Renal cortical epithelial cell (primary cell): ENCODE measurements at places on chromosomes 7 and 10. TPM values are rescaled to one million over a fixed set of nuclear protein-coding genes. Genes with fewer than 3 reads are reported as not detected.

Gene FAS
- 95.0 and 123 TPM in 2 replicates for total RNA-seq

GRCh38 chr7:100975371-100975821, 6.0 kb downstream of the MUC12 start:
- no peak for DNase-seq

GRCh38 chr10:45278860-45279498, 36.4 kb downstream of the OR13A1 start:
- no peak for DNase-seq

DNA sequence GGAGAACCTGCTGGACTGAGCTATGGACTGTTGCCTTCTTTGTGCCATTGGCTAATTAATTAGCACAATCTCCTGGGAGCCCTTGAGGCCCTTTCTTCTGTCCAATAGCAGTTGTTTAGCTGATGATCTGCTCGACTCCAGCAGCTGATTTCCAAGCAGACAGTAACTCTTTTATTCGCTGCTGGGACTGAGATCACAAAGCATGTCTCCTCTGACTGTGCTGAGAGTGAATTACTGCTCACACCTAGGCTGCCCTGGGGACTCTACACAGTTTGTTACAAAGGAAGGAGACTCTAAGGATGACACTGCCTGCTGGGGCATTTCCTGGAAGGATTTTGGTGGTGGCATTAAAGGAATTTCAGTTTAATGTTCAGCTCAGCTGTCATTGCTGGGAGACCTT, 31.4 kb downstream of the CASP7 start:
- DNase-seq: peak; percentile 3

GRCh38 chr7:116742641-116743040, 70.6 kb downstream of the MET start:
- DNase-seq: no peak

- DNase-seq: no peak
Measured at GRCh38 chr10:91617072-91617609, 15.7 kb downstream of the PPP1R3C start.

GRCh38 chr10:98267894-98268693, at the start of gene LOXL4:
LOXL4 (minus strand) TSS chr10:98268194; CDS start chr10:98263019, 5,175 bp downstream.
- no peak for DNase-seq

DNA sequence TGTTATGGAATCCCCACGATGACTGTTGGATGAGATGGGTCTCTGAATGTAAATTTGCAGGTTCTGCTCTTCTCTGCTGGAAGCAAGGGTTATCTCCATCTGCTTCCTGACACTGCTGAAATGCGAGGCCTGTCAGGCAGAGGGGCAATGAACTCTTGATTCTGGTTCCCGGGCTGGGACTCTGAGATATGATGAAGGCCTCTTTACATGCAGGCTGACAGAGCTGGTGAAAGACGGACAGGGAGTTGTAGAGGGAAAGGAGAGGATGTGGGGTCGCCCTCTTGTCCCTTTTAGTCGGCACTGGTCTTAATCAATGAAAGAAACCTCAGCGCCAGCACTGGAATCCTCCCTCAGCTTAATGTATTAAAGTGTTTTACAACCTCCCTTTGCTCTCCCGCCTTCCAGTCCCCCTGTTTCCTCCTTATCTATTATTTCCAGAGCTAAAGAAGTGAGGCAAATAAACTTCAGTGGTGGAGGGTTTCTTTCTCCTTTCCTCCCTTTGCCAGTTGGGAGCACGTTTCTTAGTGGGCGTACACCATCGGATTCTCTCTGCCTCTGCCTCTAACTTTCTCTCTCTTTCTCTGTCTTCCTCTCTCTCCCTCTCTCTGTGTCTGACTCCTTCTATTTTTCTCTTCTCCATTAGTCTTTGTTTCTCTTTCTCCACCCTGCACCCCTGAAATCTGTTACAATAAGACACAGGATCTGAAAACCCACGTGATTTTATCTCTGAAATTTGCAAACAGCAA, 145.6 kb downstream of the BAMBI start:
- DNase-seq: no peak

DNA sequence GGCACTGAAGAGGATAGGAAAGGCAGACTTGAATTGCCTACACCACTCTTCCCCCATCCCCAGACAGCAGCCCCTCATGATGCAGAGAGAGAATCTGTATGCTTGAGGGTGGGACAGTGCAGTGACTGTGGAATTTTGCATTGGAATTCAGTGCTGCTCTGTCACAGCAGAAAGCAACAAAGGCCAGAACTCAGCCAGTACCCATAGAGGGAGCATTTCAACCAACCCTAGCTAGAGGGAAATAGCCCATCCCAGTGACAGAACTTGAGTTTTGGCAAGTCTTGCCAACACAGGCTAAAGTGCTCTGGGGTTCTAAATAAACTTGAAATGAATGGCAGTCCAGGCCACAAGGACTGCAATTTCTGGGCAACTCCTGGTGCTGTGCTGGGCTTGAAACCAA, 80.4 kb downstream of the TES start:
- DNase-seq: no peak

- no peak for DNase-seq
Measured at GRCh38 chr7:11609096-11609670, 222.8 kb downstream of the THSD7A start.

- DNase-seq: no peak
Measured at GRCh38 chr10:98367604-98368451, 47.2 kb downstream of the PYROXD2 start.
